Endothelial cell (in vitro differentiated cells): ENCODE measurements at places on chromosomes 4 and X.
A peak's percentile ranks its signal among the peaks of the same experiment; 100 is the strongest.

GRCh38 chrX:140507223-140507981 lies 2.5 kb upstream of the SOX3 start:
- no peak for DNase-seq

DNA sequence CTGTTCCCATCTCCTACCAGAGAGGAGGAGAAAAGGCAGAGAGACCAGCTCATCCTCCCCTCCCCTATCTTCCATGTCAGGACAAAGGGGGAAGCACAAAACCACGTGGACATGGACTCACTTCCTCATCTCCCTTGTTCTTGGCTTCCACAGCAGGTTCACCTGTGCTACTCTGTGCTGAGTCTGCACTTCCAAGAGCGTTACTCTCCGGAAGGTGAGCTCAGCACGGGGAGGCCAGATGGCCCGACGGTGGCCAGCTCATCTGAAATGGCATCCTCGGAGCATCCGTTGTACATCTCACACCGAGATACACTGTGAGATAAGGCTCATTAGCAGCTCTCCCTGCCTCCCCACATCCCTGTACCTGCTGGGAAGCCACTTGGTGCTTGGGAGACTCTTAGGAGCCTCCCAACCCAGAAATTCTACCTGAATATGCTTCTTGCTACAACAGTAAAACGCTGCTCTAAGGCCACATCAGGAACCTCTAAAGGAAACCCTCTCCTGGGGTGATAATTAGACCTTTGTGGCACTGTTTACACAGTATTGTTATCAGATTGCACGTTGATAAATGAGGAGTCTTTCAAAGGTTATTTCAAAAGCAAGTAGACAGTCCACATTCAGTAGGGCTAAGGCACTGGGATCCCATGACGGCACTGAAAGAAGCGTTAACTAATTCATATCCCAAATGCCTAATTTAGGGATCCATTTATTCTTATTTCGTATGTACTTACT lies 19.4 kb downstream of the LGI2 start:
- no peak for DNase-seq

- DNase-seq = no peak
These were observed 4.7 kb upstream of the FAM47E start for GRCh38 chr4:76246852-76247251.

DNA sequence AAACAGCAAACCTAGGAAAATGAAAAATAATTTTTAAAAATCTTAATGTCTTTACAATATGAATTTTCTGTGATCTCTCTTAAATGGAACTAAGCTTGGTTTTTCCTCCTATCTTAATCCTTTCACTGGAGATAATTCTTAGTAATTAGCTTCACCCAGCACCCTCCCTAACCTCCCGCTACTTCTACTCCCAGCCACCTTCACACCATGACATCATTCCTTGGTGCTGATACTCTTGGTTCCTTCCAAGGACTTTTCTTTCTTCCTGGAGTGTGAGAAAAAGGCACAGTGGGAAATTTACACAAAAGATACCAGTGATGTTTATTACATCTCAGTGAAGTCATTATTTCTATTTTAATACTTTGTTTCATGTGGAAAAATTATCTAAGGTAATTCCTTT lies 163.6 kb upstream of the PLAC1 start:
- DNase-seq = no peak

GRCh38 chr4:7083597-7084563 lies 16.0 kb upstream of the GRPEL1 start:
- DNase-seq = no peak

DNA sequence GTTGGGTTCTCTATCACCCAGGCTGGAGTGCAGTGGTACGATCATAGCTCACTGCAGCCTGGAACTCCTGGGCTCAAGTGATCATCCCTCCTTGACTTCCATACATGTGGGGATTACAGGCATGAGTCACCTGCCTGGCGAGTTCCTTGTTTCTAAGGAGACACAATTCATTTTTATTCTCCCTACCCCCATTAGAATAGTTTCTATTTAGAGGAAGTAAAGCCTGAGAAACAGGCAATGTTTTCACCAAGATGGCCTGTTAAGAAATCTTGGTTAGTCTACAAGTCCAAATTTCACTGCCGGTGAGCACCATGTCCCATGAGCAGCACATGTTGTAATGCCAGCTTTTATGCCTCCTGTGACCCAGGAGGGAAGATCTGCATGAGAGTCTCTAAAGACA lies 5.7 kb downstream of the CYBB start:
- DNase-seq = no peak

GRCh38 chr4:28146191-28146590 lies 1285.5 kb downstream of the STIM2 start:
- no peak for DNase-seq

- DNase-seq = no peak
These were observed 12.8 kb downstream of the TBC1D9 start for GRCh38 chr4:140743194-140743931.

DNA sequence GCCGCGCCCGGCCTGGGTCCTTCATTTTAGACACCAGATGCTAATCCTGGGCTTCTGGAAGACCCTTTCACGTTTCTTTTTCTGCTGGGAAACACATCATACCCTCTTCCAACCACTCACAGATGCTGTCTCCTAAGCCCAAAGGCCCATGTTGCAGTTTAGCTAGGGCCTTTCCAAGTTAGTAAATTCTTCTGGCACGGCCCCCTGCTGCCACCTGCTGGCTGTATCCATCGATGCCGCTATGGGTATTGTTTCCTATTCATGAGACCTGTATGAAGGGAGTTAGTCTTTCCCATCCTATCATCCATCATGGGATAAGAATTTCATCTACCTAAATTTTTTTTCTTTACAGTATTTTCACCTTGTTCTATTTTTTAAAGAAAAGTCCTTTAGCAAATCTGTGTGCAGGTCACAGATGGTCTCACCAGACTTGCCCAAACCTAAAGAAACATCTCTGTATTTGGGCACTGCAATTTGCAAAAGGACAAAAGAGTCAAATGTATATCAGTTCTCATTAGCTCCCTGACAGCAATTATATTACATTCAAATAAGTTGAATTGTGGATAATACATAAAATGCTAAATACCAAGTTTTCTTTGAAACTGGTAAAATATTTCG lies 37.8 kb upstream of the SLC9A7 start:
- peak; percentile 70 for DNase-seq

GRCh38 chr4:126267689-126268088 lies 952.9 kb downstream of the FAT4 start:
- no peak for DNase-seq

DNA sequence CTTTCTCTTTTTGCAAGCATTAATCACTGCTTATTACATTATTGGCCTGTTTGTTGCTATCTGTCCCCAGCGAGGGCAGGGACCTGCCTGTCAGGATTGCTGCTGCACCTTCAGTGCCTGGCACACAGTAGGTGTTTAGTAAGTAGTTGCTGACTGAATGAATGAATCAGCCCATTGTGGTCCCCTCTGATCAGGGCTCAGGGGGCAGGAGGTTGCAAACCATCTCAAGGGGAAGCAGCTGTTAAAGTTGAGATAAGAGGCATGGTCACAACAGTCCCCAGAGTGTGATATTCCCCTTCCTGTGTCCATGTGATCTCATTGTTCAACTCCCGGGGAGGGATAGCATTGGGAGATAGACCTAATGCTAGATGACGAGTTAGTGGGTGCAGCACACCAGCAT lies 85.4 kb downstream of the WFS1 start:
- peak; percentile 34 for DNase-seq

- no peak for DNase-seq
These were observed 37.4 kb upstream of the NDST3 start for GRCh38 chr4:117996891-117997290.

DNA sequence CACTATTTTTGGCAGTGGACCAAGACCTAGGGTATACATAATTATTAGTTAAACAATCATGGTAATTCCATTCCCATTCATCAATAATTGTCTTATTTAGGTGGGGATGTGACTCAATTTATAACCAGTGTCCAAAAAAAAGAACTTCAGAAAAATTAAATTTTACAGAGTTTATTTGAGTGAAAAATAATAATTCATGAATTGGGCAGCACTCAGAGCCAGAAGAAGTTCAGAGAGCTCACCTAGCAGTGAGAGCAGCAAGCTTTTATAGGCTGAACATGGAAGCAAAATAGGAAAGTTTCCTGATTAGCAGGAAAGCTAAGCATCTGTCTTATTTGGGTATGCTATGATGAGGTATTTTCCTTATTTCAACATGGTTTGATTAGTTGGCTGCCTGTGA lies 500.8 kb downstream of the PCDH7 start:
- DNase-seq = no peak

GRCh38 chr4:41746440-41747229 lies 1.9 kb downstream of the PHOX2B start:
- no peak for DNase-seq

DNA sequence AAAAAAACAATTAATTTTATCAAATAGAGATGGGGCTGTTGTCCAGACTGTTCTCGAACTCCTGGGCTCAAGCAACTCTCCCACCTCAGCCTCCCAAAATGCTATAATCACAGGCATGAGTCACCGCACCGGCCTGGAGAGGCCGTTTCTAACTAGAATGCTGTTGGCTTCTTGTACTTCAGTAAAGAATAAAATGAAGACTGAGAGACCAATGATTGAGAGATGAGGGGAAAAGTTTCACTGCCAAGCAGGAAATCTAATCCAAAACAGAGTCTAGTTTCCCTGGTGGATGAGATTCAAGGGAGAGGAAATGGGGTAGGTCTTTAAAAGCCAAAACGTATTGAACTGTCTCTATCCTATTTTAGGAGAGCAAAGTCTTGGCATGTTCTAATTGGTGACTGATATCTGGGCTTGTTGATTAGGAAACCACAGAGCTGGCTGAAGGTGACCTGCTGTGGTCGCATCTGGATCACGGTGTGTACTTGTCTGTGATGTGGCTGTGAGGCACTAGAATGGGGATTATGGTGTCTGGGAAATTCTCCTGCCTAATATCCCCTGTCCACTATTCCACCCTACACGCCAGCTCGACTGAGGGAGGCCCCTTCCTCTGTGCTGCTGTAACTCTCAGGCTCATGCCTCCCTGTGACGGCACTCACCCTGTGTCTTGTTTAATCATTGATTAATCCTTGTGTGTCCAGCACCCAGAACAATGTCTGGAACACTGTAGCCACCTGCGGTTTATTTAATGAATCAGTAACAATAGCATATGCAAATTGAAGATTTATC lies 15.0 kb upstream of the TRIM2 start:
- no peak for DNase-seq

DNA sequence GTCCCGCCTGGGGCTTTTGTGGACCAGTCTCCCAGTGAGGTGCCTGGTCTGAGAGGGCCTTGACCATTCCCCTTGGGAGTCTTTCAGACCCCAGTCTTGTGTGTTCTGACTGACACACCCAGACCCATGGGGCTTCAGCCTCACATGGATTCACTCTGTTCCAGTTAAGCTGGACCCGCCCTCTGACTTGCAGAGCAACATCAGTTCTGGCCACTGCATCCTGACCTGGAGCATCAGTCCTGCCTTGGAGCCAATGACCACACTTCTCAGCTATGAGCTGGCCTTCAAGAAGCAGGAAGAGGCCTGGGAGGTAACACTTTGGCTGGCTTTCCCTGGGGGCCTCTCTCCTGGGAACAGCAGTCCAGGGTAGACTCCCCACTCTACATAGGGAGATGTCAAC lies 6.8 kb downstream of the IL9R start:
- DNase-seq = no peak

- DNase-seq = no peak
These were observed 24.1 kb downstream of the OCIAD1 start for GRCh38 chr4:48854982-48855381.

DNA sequence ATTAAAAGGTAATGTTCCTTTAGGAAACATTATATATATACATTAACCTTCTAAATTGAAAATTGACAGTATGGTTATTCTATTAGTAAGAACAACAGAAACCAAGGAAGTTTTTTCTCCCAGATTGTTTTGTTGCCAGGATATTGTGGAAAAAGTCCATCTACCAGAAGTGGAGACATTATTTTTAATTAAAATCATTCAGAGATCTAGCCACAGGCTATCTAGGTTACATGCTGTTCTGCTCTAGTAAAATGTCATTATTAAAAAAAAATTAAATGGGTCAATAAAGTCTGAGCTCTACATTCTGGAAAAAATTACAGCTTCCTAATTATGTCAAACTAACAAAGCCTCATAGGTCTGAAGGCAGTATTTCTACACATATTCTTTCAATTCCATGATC lies 74.3 kb downstream of the NSG1 start:
- DNase-seq = no peak

GRCh38 chrX:130343411-130343810 lies 3.7 kb downstream of the SLC25A14 start:
- DNase-seq = no peak

DNA sequence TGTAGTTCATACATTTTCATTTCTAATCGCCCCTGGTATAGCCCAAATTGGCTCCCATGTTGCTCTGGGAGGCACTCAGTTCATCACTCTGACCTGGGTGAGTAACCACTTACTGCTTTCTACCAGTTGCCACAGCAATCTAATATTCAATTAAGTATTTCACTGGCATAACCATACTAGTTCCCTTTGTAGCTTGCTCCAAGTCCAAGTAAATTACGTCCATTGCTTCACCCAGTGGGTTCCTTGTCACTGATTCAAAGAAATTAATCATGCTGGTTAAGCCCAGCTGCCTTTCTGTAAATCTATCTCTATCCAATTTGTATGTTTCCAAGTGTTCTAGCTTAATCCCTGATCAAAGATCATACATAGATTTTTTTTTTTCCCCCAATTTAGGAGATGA lies 92.0 kb upstream of the CBR4 start:
- no peak for DNase-seq

DNA sequence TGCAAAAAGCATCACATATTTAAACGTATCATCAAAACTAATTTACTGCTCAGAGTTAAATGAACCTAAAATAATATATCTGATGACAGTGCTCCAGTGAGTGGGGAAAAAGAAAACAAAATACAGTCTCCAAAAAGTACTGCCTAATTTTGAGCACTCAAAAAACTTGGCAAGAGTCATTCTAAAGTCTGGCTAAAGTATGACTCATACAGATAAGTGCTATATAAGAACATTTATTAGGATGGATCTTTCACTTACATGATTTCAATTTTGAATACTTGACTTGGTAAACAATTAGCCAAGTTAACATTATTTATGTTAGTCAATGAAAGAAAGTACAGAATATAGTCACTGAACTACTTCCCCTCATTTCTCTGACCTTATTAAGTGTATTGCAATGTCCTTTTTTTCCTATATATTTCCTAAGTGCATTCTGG lies 27.2 kb downstream of the FBXO8 start:
- DNase-seq = no peak

DNA sequence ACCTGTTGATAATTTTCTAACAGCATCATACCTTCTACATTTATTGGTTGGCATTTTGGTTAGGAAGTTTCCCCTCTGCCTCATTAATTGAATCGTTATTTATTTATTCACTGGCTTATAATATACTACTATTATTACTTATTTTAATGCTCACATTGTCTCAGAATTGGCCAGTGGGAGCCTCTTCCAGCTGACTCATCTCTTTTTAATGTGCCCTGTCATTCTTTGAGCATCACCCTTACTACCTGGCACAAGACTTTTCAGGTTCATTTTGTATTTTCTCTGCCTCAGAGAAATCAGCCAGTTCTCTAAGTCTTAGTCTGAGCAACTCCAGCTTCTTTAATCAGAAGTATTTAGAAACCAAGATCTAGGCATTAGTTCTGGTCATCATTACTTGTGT lies 60.3 kb upstream of the PRRG3 start:
- no peak for DNase-seq

- no peak for DNase-seq
These were observed 92.2 kb upstream of the MTM1 start for GRCh38 chrX:150476164-150476699.

GRCh38 chrX:147891896-147892295 lies 19.8 kb upstream of the FMR1 start:
- DNase-seq = no peak
